Stimulated activated CD8-positive, alpha-beta memory T cell treated with anti-CD3 and anti-CD28 coated beads, Interleukin-4, amount 100 ng/mL, for 24 hours (primary cell): ENCODE measurements at places on chromosomes 2 and 18.

GRCh38 chr2:181356526-181357130 lies 100.6 kb upstream of the ITGA4 start:
- no peak for DNase-seq

GRCh38 chr18:62902776-62903175 lies 187.4 kb downstream of the PHLPP1 start:
- no peak for DNase-seq

- no peak for DNase-seq
These were observed 34.4 kb downstream of the YPEL5 start for GRCh38 chr2:30181176-30181575.

DNA sequence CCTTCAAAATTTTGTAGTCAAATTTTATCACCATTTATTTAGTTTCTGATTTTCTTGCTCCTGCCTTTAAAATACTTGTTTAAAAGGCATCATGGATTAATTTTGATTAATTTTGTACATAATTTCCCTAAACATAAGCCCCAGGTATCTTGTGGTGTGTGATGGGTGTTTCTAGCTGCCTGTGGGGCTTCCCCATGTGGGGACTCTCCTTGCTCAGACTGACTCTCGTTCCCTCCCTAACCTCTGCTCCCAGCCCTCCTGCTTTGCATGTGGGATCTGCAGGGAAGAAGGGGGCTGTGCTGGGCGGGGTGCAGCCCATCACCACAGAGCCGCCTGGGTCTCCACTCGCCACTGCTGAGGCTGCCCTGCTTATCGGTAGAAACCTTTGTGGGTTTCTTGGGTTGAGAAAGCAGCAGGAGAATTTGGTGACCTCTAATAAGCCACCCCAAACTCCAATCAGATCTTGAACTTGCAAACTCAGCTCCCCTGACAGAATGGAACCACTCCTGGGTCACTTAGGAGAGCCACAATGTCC lies 72.5 kb downstream of the MRPS9 start:
- DNase-seq, result no peak

- no peak for DNase-seq
These were observed 11.9 kb downstream of the BCL2 start for GRCh38 chr18:63307551-63308200.

DNA sequence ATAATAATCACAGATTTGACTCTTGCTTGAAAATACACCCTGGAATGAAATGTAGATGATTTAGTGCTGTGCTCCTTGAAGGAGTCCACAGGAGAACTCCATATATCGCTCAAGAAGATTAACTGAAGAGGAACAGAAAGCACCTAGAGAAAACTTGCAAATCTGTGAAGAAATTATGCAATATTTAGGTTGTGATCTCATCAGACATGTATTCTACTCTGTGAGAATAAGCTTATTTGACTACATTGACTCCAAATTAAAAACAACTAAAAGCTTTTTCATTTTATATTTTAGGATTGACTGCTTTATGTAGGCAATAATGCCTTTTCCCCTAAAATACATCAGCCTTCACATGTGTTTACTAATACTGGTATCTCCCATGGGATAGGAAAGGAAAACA lies 906.6 kb upstream of the LRATD1 start:
- no peak for DNase-seq

DNA sequence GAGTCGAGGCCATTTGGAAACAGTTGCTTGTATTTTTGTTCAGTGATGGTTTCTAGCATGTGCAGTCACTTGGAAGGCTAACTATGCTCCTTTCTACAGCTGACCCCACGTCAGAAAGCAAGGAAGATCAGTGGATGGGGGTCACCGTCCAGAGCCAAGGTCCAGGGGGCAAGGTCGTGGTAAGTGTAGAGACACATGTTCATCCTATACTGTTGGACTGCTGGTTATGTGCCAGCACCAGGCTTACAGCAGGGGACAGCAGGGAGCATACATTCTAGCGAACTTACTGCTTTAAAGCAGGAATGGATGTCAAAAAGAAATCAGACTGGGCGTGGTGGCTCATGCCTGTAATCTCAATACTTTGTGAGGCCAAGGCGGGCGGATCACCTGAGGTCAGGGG lies 40.0 kb downstream of the ITGA6 start:
- DNase-seq, result no peak

- no peak for DNase-seq
These were observed 85.5 kb downstream of the TANC1 start for GRCh38 chr2:159054032-159054334.

DNA sequence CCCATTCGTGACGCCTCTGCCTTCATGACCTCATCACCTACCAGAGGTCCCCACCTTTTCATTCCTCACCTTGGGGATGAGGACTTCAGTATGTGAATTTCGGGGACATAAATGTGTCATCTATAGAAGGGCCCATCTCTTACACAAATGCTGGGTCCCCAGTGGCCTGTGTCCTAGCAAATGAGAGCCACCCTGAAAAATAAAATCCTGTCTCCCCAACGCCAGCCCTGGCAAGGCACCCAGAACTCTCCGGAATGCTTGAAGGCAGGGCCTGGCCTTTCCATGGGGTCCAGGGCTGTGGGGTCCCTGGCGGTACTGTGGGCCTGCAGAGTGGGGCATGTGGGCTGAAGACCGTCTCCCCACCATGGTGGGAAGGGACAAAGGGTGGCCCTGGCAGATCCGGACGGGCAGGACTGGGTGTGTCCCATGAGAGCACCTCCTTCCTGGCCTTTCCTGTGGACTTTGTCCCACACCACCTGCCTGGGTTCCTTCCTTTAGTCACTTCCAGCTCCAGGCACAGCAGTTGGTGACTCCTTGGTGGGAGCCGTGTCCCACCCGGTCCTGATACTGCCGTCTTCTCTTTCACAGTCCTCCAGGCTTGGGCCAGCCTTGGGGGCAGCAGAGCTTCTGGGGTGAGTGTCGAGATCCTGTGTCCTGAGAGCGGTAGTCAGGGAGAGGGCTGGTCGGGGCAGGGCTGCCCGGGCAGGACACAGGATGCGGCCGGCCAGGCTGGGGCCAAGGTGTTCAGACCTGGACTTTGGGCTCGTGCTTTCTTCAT lies 18.6 kb downstream of the CAPN10 start:
- no peak for DNase-seq

DNA sequence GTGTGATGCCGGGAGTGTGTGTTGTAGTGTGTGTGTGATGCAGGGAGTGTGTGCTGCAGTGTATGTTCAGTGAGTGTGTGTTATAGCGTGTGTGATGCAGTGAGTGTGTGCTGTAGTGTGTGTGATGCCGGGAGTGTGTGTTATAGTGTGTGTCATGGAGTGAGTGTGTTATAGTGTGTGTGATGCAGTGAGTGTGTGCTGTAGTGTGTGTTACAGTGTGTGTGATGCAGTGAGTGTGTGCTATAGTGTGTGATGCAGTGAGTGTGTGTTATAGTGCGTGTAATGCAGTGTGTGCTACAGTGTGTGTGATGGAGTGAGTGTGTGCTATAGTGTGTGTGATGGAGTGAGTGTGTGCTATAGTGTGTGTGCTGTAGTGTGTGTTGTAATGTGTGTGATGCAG lies 182.1 kb upstream of the SOX11 start:
- no peak for DNase-seq

DNA sequence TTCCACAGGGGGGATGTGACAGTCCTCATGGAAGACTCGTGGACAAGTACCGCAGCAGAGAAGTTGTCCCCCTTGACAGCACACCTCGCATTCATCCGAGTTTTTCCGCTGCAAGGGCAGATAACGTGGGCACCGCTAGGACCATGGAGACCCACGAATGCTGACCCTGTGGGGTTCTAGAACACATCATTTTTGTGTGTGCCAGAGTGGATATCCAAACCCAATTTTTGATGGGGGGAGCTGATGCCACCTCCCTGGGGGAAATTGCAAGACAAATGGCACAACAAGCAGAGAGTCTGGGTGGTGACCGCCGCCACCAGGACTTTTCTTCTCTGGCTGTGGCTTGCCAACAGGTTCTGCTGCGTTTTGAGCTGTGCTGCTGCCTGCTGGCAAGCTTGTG lies 46.9 kb downstream of the SP110 start:
- DNase-seq, result no peak

DNA sequence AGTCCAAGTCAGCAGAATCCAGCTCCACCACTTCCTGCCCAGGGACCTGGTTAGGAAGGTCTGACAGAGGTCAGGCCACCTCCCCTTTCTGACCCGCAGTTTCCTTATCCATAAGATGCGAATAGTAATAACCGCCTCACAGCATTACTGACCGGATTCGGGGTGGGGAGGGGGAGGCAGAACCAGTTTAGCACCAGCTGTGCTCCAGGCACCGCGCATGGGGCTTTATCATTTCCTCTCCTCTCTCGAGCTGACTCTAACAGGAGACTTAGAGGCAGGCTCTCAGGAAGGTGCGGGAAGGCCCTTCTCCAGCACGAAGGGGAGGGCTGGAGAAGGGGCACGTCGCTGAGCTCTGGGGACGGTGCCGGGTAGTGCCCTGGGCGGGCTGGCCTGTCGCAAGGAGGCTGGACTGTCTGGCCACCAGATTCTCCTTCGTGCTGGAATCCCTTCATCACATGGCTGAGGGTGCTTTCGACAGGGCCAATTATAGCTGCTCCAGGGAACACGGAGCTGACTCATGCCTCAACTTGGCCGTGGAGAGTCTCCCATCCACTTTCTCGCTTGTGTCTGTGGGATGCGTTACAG lies 5.7 kb downstream of the EHD3 start:
- no peak for DNase-seq
